ENCODE measurements at places on chromosomes 2 and 18.

DNA sequence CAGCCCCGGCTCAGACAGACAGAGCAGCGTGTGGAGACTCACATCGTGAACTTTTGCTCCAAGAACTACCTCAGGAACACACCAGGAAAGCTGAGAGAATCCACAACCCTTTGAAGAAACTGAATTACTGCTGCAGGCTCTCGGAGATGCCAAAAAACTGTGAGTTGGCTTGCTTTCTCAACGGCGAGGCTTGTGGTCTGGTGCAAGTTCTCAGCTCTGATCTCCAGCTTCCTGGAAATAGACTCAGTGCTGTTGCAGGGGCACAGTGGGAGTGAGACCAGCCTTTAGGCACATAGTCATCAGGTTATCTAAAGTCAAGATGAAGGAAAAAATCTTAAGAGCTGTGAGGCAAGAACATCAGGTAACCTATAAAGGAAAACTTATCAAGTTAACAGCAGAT is 273.7 kb upstream of the LRATD1 start:
- DNase-seq = no peak

- no peak for DNase-seq
Measured at GRCh38 chr2:2831633-2832032, 500.6 kb upstream of the MYT1L start.

DNA sequence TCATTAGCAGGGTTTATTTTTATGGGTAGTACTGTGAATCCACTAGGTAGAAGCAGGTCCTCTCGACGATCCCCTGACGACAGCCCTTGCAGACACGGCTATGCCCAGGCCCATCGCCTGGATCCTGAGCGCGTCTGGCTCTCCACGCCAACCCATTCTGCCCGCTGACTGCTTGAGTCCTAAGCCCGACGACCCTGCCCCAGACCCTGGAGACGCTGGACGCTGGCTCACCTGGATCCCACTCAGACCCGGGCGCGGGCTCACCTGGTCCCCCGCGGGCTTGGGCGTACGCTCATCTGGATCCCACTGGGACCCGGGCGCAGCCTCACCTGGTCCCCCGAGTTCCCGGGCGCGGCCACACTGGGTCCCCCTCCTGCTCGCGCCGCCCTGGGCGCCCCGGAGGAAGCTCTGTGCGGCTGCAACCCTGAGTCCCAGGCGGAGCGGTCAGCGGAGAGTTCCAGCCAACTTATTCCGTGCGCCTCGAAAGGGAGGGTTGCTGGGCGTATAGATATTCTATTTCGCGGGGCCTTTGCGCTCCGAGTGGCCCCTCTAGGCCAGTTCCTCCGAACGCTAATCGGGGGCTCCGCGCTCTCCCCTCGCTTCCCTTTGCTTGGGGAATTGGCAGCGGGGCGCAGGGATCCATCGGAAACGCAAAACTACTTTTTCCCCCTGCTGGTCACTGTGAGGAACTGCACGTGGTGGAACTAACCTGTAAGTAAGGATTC is 22.4 kb upstream of the RMP24 start:
- peak; percentile 21 for DNase-seq

DNA sequence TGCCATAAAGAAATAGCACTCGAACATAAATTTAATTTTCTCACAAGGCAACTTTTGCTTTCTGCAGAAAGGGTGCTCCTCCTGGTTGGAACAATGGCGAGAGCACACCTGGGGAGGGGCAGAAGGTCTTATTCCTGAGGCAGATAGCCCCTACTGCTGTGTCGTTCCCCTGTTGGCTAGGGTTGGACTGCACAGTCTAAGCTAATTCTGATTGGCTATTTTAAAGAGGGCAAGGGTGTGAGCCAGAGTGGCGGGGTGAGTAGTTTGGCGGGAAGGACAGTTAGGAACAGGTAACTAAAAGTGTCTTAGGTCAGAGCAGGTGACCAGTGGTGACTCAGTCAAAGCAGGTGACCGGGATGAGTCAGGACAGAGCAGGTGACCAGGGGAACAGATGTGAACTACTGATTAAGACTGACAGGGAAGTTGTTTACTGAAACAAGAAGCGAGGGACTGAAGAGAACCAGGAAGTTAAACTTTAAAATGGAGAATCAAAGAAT is 49.7 kb upstream of the AGAP1 start:
- DNase-seq = no peak

GRCh38 chr2:194954218-194954617 is 702.8 kb upstream of the SLC39A10 start:
- no peak for DNase-seq

DNA sequence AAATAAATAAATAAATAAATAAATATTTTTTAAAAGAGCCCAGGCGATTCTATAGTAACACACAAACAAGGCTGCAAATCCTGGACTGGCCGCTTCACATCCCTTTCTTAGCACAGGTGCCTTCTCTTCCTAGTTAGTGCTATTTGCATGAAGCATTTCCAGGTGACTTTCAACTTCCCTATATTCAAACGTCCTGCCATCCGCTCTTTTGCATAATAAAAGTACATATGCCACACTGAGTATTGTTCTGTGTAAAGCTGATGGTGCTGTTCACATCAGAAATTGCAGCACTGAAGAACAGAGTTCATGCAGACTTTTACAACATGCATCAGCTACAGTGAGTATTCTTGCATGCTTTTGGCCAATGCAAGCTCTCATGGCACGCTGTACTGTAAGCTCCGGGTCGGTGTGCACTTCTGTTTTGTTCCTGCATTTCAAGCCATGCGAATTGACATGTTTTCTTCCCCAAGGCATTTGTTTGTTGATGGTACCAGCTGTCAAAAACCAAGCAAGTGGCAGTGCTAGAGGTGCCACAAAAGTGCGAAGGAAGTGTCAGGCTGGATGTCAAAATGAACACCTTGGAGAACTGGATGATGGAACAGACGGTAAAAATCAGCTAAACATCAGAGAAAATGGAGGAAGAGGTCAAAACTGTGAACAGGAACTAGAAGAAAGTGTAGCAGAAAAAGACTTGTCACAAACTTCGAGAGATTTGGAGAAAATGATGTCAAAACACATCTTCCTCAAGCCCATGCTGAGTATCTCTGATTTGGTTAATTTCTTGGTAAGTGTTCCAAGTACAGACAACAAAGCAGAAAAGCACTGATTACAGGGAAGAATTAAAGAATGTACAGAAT is 25.5 kb upstream of the CEP68 start:
- no peak for DNase-seq

- no peak for DNase-seq
Measured at GRCh38 chr2:156429211-156429610, 7.0 kb upstream of the GPD2 start.

All from stimulated activated CD8-positive, alpha-beta memory T cell treated with anti-CD3 and anti-CD28 coated beads, Interleukin-4, amount 100 ng/mL, for 1 hour (primary cell).